ENCODE measurements at places on chromosomes 3 and 15.
A peak's percentile ranks its signal among the peaks of the same experiment; 100 is the strongest.

DNA sequence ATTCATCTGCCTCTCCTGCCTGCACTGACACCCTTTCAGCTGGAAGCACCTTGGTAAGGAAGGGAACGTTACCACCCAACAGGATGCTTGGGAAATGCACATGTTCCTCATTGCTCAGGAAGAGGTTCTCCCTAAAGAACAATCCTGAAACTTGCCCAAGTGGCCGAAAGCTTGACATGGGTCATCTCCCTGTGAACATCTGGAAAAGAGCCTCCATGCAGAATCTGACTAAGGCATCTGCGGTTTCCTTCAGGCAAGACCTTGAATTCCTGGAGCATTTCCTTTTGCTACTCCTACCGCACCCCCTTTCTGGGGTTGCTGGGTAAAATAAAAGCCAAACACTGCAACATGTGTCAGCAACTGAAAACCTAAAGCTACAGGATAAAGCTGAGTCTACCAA is 68.7 kb upstream of the SNRK start:
- no peak for DNase-seq

DNA sequence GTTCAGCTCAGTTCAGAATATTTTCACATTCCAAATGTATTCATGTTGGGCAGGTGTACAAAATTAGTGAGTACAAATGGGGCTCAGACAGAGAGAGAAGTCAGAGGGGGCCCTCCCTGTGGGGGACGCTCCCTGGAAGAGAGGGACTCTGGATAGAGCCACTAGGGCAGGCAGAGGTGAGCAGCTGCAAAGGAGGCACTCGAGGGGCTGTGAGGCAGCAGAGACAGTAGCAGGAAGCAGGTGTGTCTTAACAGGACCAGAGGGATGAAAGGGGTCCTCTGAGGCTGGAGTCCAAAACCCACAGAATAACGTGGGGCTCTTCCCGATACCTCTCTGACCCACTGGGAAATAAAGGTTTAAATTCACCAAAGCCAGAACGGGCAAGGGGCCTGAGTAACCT is 127.1 kb downstream of the MEGF11 start:
- DNase-seq = no peak

- DNase-seq = no peak
Observed at GRCh38 chr3:156615592-156616173, 58.7 kb upstream of the TIPARP start.

DNA sequence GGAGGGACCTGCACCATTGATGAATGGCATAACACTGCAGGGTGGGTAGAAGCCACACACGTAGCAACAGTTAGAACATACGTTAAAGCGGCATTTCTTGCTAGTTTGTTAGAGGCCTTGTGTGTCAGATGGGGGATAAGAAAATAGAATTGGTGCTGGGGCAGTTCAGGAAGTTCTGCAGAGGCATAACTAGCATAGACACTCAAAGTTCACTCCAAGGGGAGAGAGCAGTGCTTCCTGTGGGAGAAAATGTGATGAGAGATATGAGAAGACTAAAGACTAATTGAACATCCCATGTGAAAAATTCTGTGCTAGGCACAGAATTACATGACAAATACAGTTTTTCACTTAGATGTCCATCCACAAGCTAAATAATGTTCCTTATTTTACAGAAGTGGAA is 327.1 kb downstream of the ZNF621 start:
- DNase-seq = no peak

- DNase-seq = no peak
Observed at GRCh38 chr3:170753421-170754310, 116.3 kb downstream of the RPL22L1 start.

DNA sequence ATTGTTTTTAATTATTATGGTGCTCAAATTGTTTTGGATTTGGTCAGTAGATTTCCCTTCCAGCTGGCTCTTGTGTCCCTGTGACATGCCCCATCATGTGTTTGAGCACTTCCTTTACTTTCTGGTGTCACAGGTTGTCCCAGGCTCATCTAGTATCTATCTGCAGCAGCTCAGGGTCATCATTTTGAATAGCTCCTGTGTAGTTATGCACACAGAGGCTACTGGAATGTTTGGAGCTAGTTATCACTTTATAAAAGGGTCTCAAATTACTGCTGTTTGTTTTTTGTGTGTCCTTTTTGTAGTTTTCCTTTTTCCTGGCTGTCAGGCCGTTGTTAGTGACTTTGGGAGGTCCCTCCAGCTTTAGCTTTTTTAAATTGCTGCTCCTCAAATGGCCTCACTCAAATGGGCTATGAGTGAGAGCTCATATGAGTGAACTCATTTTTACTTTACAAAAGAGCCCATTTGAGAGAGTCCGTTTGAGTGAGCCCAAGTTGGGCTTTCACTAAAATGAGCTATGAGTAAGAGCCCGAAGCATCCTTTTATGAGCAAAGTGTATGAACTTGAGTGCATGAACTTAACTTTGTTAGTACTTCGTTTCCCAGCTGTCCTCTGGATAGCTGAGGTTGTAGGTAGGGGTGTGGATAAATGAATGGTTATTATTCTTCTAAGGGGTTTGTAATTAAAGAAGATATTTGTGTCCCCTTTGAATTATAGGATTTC is 43.8 kb downstream of the SQOR start:
- no peak for DNase-seq

DNA sequence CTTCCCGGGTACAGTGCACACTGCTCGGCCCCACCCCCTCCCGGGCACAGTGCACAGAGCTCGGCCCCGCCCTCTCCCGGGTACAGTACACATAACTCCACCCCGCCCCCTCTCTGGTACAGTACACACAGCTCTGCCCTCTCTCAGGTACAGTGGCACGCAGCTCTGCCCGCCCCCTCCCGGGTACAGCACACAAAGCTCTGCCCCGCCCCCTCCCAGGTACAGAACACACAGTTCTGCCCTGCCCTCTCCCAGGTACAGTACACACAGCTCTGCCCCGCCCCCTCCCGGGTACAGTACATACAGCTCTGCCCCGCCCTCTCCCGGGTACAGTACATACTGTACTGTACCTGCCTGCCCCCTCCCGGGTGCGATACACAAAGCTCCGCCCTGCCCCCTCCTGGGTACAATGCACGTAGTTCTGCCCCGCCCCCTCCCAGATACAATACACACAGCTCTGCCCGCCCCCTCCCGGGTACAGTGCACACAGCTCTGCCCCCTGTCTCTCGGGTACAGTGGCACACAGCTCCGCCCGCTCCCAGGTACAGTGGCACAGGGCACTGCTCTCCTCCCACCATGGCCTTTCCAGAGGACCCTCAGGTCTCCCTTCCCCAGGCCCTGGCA is 16.4 kb upstream of the PRR20G start:
- DNase-seq = no peak

DNA sequence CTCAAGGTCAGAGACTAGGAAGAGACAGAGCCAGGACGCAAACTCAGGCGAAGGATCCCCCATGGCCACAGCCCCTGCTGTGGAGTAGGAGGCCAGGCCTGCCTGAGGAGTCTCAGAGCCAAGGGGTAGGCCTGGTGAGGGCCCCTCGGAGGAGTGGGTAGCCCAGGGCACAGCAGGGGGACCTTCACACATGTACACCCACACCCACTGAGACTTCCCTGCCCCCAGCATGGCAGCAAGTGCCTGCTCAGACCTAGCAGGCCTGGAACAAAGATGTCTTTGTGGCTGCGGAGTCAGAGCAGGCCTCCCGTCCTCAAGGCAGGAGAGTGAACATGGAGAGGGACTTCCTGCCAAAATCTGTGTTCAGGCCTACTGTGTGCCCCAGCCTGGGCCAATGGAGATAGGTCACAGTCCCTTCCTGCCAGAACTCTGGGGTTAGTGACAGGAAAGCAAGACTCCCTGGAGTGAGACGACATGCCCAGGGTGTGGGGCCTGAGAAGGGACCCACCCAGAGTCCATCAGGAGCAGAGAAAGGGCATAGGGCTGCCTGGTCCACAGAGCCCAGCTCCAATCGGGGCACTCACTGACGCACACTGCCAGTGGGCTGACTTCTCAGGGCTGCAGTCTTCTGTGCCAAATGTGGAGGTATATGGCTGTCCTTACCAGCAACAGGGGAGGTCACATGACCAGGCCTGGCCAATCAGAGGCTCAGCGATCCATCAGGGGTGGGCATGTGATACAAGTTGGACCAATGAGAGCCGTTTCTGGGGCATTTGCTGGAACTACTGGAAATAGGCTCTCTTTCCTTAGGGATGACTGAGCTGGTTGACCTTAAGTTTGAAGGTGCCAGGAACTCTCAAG is 2.3 kb downstream of the GRIP2 start:
- DNase-seq = no peak

- no peak for DNase-seq
Observed at GRCh38 chr15:42955518-42955917, 34.9 kb upstream of the TTBK2 start.

DNA sequence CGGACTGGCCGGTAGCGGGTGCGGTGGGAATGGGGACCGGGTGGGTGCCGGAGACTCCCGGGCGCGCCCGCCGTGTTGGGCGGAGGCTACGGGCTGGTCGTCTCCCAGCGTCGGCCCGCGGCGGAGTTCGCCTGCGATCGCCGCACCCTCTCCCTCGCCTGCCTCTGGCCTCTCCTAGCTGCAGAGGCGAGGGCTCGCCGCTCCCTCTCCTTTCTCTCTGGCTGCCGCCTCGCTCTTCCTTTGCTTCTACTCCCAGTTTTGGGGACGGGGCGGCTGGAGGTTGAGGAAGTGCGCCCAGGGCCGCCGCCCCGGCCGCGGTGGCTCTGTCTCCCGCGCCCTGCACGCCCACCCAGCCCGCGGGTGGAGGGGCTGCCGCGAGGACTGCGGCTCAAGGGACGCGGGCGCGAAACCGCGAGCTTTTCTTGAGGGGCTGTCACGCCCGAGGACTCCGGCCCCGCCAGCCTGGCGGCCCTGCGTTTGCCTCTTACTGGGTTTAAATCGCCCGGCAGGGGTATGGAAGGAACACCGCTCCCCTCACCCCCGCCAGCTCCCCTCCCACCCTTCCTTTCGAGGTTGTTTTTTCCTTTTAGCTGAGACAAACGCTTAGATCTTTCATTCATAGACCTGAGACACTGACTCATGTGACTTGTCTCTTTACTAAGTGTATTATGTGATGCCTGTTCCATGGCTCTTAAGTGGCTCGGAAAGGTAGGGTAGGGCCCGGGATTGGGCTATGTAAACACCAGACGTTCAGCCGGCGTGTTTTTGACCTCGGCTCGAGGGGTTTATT is 654 bp downstream of the PIK3CA start:
- peak; percentile 63 for DNase-seq

DNA sequence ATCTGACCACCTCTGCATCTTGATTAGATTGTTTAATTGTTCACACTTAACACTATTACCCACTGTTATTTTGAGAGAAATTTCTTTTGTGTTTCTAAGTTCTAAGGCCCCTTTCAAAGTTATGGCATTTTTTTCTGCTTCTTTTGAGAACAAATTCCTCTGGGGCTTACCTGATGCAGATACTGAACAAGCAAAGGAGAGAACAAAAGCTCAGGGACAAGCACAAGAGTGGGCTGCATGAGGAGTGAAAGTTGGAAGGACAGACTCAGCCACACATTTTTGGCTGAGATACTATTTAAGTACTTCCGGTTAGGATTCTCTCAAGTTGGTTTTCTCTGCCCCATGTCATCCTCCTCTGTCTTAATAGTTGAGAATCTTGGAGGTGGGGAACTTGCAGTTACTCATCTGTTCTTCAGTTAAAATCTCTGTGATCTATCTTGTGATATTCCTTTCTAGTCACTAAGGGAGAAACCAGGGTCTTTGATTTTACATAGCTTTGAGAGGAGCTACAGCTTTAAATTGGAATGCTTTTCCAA is 54.7 kb downstream of the CMTM6 start:
- no peak for DNase-seq

DNA sequence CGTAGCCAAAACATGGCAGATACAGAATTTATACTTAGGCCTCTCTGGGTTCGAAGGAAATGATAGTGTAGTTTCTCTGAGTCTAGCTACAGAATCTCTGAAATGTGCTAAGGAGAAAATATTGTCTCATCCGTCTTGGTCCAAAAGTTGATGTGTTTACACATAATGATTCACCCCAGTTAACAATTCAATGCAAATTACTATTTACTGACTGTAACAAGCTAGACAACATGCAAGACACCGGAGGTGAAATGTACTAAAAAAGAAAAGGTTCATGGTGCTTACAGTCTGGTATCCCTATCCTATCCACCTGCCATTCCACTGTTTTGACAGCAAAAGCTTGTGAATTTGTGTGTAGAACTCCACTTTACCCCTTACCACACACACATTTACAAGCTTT is 146.8 kb downstream of the SUCLG2 start:
- DNase-seq = no peak

GRCh38 chr3:45779746-45780735 is 16.3 kb downstream of the SLC6A20 start:
- DNase-seq = no peak

DNA sequence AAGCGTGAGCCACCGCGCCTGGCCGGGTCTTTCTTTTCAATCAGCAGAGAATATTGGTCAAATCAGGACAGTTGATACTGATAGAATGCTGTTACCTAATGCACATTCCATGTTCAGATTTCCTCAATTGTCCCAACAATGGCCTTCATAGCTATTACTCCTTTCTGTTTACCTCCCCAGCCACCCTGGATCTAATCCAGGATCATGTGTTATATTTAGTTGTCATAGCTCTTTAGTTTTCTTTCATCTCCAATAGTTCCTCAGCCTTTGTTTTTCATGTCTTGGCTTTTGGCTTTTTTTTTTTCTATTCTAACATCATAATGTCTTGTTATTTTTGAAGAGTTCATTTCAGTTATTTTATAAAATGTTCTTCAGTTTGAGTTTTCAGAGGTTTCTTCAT is 14.6 kb downstream of the USP3 start:
- no peak for DNase-seq

DNA sequence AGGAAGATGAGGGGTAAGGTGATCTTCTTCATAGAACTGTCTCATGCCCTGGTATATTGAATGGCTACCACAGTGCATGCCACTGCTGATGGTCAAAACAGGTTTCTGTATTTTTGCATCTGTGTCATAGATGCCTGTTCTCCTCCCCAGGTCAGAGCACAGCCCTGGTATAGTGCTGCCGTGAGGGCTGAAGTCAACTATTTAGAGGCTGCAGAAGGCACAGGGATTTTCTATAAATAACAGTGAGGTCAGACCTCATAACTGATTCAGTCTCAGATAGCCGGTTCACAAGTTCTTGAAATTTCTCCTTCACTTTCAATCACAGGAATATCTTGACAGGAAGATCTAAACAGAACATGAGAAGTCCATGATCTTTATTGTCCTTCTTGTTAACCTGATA is 99.2 kb upstream of the NUDT16 start:
- no peak for DNase-seq

GRCh38 chr15:26974120-26974780 is 3.3 kb downstream of the GABRG3 start:
- DNase-seq = peak; percentile 28

DNA sequence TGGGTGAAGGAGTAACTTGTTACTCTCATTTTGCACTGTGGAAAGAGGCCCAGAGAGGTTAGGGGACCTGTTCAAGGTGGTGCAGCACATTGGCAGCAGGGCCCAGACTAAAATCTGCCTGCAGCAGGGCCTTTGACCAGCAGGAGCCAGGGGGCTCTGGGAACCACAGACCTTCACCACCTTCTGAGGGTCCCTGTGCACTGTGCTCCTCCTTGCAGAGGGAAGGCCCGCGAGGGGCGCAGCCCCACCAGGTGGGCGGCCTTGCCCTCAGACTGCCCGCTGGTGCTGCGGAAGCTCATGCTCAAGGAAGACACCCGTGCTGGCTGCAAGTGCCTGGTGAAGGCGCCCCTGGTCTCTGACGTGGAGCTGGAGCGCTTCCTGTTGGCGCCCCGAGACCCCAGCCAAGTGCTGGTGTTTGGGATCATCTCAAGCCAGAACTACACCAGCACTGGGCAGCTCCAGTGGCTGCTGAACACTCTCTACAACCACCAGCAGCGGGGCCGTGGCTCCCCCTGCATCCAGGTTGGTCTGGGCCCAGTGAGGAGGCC is 61.5 kb upstream of the FGD5 start:
- no peak for DNase-seq

GRCh38 chr3:133825969-133826727 is 20.5 kb downstream of the SRPRB start:
- DNase-seq = no peak

Data from G401 (cell line).